Left forelimb (tissue), 1 donor: ENCODE measurements at places on chromosomes 3 and 15.

- DNase-seq = no peak
Observed at GRCh38 chr3:20484126-20484525, 298.1 kb upstream of the SGO1 start.

DNA sequence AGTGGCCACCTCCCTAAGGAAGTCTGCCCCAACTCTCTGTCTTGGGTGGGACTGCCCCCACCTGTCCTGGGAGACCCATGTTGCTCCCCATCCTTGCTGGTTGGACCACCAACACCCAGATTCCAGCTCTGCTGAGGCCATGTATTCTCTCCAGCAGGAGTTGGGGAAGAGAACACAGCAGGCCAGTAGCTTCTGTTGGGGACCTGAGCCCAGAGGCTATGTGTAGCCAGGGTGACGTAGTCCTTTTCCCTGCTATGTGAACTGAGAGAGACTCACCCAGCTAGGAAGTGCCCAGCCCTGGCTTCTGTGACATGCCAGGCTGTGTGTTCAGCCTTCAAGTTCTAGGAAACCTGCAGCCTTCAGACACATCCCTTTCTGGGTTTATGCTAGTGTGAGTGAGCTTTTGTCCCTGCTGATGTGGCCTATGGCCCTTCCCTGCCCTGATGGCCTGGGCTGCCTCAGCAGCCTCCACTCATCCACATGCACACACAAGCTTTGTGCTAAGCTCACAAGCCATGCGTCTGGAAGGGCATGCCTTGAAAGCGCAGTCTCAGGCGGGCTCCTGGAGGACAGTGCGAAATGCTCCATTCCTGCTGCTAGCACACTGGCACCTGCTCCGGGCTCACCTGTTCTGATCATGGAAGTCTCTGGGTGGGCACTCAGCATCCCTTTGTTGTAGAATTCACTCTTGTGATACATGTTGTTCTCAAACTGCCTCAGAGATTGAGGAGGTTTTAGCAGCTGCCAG lies 42.6 kb downstream of the KY start:
- DNase-seq = peak; percentile 57

DNA sequence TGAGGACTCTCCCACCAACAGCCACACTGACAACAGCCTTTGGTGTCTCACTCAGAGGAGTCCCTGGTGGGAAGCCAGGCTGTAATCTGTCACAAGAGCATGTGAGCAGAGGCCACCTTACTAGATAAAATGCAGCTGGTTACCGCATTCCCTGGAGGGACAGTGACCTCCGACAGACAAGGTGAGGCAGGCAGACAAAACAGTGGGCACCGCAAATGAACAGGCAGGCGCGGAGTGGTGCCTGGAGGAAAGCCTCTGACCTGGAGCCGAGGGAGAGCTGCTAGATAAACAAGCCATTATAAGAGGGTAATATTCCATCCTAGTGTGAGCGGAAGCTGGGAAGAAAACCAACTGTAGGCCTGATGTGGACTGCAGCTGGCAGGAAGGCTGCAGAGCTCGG lies 736.4 kb downstream of the FHIT start:
- DNase-seq = no peak

GRCh38 chr3:113084777-113085176 lies 94.0 kb downstream of the GTPBP8 start:
- DNase-seq = no peak

GRCh38 chr15:48748535-48748934 lies 62.3 kb downstream of the CEP152 start:
- DNase-seq = no peak

DNA sequence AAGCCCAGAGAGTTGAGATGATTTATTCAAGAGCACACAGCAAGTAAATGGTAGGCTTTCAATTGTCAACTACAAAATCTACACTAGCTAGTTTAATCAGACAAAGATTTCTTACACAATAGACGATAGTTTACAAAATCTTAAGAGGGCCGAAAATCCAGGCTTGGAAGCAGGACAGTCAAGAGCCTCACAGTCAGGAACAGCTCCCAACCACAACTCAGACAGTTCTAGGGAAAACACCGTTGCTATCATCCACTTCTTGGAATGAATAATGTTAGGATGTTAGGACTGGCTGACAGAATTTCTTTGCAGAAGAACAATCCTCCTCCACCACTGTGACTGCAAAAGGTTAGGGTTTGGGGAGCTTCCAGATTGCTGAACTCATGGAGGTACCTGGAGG lies 290.8 kb upstream of the ZPLD1 start:
- no peak for DNase-seq

GRCh38 chr15:78324144-78324543 lies 16.0 kb upstream of the CRABP1 start:
- DNase-seq = no peak

GRCh38 chr15:64844576-64845145 lies 2.9 kb downstream of the PLEKHO2 start:
- no peak for DNase-seq

- DNase-seq = no peak
Observed at GRCh38 chr15:70504299-70504951, 258.9 kb downstream of the UACA start.

DNA sequence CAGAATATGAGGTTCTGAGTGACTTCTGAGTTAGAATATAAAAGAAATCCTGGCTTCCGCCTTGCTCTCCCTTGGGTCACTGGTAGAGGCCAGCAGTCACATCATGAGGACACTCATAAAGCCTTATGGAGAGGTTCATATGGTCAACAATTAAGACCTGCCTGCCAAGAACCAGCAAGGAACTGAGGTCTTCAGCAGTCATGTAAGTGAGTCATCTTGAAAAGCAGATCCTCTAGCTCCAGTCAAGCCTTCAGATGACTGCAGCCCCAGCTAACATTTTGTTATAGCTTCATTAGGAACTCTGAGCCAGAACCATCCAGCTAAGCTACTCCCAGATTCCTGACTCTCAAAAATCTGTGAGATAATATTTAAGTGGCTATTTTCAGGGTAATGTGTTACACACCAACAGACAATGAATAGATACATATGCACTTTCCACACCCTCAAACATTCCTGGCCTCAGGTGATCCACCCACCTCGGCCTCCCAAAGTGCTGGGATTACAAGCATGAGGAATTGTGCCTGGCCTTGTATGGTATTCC lies 447.2 kb downstream of the SHQ1 start:
- no peak for DNase-seq

DNA sequence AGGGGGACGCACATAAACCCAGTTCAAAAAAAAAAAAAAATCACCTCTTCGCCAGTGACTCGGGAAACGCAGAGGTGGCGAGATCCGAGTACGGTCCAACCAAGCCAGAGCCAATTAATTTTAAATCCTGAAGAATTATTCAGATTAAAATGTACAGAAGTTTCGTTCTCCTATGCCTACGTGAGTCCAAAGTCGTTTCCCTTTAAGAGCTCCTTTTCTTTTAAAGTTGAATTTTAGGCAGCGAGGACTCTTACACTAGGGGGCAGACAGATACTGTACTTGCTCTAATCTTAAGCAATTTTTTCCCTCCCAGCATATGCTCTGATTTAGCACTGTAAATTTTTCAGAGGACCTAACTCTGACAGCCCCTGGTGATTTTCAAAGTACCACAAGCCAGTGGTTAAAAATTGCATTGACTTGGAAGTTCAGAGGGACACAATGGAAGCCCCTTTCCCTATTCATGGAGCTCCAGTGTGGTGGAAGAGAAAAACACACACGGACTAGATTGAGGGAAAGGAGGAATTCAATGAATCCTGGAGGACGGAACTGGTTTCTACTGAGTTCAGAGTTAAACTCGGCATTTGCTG lies 3.3 kb upstream of the NR2F2 start:
- DNase-seq = no peak

GRCh38 chr3:138124706-138125355 lies 7.4 kb downstream of the A4GNT start:
- no peak for DNase-seq

- DNase-seq = no peak
Observed at GRCh38 chr3:112579232-112579631, 17.4 kb downstream of the SLC35A5 start.

- no peak for DNase-seq
Observed at GRCh38 chr15:34944936-34945335, 24.6 kb downstream of the AQR start.

DNA sequence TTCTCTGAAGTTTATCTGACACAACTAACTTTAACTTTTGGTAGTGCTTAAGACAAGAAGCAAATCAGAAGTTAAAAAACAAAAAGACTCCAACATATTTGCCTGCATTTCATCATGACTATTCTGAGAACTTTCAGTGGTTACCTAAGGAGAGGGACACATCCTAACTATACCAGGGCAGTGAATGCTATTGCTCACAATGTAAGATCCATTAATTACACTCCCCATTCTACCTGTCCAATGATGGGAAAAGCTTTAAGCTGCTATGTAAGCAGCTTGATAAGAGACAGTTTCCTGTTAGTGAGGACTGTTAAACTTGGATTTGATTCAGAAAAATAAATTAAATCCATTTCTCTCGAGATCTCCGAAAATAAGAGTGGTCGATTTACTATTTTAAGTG lies 37.5 kb downstream of the SERPINI1 start:
- DNase-seq = no peak

DNA sequence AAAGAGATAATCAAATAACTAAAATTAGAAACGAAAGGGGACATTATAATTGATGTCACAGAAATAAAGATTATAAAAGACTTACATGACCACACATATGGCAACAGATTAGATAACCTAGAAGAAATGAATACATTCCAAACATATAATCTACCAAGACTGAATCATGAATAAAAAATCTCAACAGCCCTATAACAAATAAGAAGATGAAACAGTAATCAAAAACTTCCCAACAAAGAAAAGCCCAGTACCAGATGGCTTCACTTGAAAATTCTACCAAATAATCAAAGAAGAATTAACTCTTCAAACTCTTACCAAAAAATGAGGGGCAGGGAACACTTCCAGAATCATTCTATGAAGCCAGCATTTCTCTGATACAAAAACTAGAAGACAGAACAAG lies 11.8 kb downstream of the TOP2B start:
- no peak for DNase-seq

DNA sequence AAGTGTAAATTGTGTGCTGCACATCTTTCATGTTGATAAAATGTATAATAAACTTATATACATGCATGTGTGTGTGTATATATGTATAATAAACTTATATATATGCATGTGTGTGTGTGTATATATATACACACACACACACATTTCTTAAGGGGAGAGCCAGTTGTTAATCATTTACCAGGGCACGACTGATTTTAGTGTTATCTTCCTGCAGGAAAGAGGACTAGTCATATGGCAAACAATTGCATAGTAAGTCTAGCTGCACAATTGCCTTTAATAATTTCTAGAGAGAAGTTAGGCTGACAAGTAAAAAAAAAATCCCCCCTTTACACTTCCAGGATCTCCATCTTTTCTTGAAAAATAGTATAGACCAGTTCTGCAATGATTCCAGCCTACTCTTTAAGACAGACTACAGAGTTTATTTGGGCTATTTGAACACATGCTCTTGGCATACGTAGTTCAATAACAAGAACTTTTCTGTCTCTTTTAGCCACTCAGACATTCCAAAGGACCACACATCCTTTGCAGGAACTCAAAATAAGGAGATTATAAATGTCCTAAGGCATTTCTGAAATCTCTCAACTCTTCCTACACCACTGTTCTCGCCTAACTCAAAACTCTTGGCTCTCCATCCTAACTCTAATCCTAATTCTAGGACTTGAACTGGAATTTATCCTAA lies 163.6 kb upstream of the SETMAR start:
- no peak for DNase-seq

DNA sequence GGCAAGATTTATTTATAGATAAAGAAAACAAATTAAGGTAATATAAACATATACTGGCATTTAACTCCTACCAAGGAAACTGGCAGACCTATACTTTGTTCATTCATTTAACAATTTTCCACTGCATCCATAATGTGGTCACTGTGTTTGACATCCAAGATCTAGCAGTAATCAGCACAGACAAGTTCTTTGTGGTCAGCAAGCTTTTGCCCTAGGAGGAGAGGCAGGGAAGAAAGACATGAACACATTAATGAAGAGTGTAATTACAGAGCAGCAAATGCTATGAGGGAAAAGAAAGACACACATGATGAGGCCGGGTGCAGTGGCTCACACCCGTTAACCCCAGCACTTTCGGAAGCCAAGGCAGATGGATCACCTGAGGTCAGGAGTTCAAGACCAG lies 34.4 kb downstream of the SUCLG2 start:
- DNase-seq = no peak

DNA sequence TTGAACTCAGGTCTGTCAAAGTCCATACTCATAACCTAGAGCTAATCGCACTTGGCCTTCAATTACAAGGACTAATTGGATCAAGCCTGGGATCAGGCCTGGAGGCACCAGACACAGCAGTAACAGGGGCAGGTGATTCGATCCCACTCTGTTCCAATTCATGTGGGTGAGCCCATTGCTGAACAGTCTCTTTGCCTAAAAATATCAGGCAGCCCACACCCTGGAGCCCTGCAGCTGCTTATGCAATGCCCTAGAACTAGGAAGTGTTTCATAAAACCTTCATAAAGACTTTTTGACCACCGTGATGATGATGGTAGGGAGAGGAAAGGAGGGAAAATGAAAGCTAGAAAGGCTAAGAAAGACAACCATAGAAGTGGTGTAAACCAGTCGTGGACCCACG lies 47.8 kb upstream of the NEO1 start:
- no peak for DNase-seq

- DNase-seq = no peak
Observed at GRCh38 chr15:82040390-82040789, 5.4 kb downstream of the MEX3B start.

GRCh38 chr15:71124937-71125790 lies 9.9 kb downstream of the THSD4 start:
- DNase-seq = no peak

GRCh38 chr3:70090322-70090913 lies 90.9 kb downstream of the SAMMSON start:
- no peak for DNase-seq

GRCh38 chr15:71596672-71597071 lies 213.7 kb upstream of the NR2E3 start:
- DNase-seq = no peak

DNA sequence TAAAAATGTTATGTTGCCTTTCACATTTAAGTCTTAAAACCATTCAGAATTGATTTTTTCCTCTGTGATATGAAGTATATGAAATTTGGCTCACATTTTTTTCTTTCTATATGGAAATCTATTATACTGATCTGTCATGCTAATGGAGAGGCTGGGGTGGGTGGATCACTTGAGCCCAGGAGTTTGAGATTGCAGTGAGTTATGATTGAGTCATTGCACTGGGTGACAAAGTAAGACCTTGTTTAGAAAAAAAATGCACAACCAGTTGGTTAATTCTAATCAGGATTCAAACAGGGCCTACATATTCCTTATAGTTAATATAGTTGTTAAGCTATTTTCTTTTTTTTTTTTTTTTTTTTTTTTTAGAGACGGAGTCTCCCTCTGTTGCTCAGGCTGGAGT lies 230.5 kb downstream of the MFSD1 start:
- no peak for DNase-seq
